ENCODE measurements at places on chromosomes 13 and 19.

GRCh38 chr13:49681842-49682435 is 9.3 kb downstream of the EBPL start:
- no peak for DNase-seq

- DNase-seq: no peak
Observed at GRCh38 chr13:80151016-80151415, 189.9 kb downstream of the SPRY2 start.

- DNase-seq: no peak
Observed at GRCh38 chr13:75458696-75459422, 23.1 kb downstream of the TBC1D4 start.

DNA sequence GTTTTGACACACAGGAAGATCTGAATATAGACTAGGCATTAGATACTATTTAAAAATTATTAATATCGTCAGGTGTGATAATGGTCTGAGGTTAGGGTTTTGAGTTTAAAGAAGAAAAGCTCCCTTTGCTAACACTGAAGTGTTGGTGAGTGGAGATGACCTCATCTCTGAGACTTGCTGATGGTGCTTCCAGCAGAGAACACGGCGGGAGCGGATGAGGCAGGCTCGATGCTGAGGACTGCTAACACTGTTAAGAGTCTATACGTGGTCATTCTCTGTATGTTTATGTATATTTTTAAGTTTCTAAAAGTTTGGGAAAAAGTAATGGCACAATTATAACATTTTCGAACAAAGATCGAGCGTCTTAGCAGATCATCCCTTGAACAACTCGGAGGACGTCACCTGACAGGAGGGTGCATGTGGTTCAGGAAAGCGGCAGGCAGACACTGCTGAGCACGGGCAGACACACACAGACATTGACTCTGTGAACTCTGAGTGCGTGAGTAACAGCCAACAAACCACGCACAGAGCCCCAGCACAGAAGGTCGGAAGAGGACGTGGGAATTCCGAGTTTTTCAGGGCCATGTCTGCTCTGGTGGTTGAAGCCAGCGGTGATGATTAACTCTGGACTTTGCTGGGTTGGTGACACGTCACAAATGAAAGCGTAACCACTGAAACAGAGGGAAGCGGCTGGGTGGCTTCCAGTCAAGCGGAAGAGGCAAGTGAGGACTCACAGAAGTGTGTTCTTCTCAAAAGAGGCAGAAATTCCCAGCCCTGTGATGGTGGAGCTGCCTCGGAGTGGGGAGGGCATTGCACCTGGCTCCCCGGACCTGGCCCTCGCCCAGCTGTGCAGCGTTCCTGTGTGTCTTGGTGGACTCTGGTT is 91.9 kb upstream of the TEX29 start:
- DNase-seq: no peak

- no peak for DNase-seq
Observed at GRCh38 chr19:10593820-10594637, 6.9 kb upstream of the AP1M2 start.

DNA sequence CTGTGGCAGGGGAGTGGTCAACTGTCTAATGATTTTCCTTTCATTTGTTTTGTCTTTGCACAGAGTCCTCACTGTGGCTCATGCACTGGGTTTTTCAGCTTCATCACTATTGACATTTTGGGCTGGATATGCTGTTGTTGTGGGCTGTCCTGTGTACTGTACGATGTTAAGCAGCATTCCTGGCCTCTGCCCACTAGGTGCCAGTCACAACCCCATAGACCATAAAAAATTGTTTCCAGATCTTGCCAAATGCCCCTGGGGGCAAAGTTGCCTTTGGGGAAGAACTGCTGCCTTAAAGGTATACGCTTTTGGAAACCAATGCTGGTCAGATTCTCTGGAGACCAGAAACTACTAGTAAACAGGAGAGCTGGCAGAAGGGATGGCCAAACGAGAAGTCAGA is 310.4 kb downstream of the SPRY2 start:
- DNase-seq: no peak

- no peak for DNase-seq
Observed at GRCh38 chr13:94369972-94370436, 109.5 kb downstream of the DCT start.

- no peak for DNase-seq
Observed at GRCh38 chr19:19109601-19110000, 28.7 kb downstream of the TMEM161A start.

All from CD4-positive, alpha-beta T cell (primary cell).